ENCODE measurements at places on chromosomes 1 and 21.
A peak's percentile ranks its signal among the peaks of the same experiment; 100 is the strongest.

GRCh38 chr1:85372683-85373377 is 92.1 kb downstream of the DDAH1 start:
- no peak for DNase-seq

DNA sequence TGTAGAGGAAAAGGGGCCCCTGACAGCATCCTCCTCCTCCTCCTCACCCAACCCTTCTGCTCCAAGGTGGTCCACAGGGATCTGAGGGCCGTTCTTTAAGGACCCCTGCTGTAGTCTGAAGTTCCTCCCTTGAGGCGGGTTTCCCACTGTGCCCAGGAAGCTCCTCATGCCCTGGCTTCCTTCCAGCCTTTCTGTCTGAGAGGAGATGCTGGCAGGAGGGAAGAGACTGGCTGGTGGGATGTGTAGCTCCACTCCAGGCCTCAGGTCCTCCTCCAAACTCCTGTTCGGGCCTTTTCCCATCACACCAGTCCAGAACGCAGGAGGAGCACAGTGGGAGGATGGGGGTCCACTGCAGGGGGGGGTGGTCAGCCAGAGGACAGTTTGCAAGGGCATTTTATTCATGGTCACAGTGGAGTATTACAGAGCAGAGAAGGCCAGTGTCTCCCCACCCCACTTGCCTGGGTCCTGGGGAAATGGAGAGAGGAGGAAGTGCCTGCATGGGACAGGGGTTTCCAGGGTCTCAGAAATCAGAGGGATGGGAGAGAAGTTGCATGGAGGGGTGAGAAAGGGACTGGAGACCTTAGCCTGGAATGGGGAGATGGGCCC is 7.8 kb downstream of the ETV3L start:
- DNase-seq = no peak

- DNase-seq = no peak
These were observed 22.9 kb upstream of the COL18A1 start for GRCh38 chr21:45381865-45382696.

GRCh38 chr1:37028981-37029617 is 5.2 kb downstream of the GRIK3 start:
- no peak for DNase-seq

DNA sequence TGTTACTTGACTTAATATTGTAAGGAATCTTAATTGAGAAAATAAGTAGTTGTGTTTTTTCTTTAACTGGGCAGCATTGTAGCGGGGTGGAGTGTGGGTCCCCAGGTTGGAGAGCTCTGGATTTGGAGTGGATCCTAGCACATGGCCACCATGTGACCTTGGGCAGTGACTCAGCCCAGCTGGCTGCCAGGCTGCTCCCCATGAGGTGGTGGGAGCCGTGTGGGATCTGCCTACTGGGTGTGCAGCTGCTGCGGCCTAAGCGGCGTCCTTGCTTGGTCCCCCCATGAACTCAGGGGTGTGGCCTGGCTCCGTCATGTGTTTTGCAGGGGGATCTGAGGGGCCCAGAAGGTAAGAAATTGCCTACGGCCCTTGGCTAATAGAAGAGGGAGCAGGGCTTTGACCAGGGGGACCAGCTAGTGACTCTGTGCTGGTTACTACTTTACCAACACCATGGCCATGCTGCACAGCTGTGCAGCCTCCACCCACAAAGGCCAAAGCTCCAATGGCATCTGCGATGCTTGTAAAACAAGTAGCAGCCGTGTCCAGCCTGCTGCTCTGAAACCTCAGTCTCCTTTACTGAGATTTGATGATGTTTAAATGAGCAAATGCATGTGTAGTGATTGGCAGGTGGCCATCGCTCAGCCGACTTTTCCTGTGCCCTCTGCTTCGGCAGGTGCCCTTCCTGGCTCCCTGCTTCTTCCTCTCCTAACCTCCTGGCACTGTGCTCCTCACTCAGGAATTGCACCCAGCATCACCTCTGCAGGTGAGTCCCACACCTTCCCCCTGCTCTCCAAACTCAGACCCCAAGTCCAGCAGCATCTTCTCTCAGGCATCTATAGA is 68.3 kb downstream of the ADARB1 start:
- DNase-seq = no peak

GRCh38 chr1:76162254-76162653 is 87.7 kb downstream of the ST6GALNAC3 start:
- DNase-seq = no peak

DNA sequence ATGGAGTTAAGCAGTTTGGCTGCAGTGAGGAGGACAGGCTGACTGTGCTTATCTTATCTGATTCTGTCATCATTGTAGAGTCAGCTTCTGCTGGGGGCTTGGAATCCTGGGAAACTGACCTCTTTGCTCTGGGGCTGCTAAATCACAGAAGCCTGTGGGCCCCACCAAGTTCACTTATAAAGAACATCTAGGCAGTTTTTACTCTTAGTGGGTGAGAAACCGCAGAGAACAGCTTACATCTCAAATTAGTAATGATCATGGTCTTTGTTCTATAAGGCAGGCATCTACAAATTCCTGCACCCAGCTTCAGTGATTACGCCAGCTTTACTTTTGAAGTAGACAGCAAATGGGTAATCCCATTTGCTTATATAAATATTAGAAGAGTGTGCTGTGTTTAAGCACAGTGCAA is 75.7 kb downstream of the ZC3H11B start:
- no peak for DNase-seq

DNA sequence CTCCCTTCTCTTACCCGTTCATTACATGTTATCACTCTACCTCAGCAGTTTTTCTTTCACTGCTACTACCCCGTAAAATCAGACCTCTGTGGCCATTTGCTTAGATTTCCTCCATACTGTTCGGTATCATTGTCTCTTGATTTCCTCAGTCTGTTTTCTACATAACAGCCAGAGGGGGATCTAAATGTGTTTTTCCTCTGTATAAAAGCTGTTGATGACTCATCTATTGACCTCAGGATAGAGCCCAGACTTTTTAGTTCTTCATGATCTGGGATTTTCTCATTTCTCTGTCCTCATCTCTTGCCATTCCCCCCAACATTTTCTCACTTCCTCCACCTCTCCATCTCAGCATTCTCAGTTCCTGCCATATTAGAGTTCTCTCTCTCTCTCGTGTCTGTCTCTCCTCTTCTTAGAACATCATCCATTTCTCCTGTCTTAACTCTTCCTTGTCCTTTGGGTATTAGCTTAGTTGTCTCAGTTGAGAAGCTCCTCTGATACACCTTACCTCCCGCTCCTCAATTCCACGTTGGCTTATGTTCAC is 10.5 kb downstream of the OTUD3 start:
- DNase-seq = no peak

DNA sequence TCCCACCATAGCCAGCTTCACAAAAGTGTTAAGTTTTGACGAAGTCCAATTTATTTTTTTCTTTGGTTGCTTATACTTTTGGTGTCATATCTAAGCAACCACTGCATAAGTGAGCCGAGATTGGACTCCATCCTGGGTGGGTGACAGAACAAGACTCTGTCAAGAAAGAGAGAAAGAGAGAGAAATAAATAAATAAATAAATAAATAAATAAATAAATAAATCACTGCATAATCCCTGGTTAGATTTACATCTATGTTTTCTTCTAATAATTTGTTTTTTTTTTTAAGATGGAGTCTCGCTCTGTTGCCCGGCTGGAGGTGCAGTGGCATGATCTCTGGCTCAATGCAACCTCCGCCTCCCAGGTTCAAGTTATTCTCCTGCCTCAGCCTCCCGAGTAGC is 18.3 kb upstream of the ZFYVE9 start:
- DNase-seq = no peak

DNA sequence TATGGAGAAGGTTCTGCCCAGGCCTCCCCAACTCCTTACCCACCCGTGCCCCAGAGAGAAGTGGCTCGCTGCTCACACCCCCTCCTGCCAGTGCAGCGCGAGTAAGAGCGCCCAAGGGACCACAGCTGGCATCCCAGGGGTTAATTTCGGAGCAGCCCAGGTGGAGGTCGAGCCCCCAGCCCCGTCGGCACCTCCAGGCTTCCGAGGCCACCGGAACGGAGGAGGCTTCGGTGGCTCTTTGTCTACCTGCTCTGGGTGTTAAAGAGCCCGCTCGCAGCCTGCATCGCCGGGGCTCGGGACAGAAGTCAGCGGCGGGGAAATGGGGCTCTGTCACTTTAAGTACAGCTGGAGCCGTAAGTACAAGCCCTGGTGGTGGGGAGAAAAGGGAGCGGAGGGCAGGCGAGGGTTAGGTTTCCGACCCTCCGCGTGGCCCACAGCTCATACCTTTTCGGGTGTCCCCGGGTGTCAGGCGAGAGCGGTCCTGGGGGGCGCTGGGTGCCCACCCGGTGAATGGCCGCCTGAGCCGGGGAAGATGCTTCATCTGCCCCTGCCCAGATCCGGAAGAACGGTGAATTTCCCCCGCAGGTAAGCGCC is 89.4 kb upstream of the IPO9 start:
- DNase-seq = peak; percentile 67

GRCh38 chr1:226656601-226657277 is 82.3 kb downstream of the ITPKB start:
- peak; percentile 43 for DNase-seq

DNA sequence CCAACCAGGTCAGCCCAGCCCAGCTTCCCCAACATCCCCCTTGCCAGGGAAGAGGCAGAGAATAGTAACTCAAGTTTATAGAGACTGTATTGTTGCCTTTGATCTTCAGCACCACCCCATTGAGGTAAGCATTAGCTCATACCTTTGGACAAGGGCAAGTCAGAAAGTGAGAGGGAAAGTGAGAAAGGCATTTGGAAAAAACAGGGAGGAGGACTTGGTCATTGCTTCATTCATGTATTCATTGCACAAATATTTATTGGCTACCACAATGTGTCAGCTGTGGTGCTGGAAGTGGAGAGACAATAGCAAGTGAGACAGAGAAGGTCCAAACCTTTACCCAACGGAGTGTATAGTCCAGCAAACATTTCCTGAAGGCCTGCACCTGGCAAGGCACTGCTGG is 561.2 kb downstream of the KIF26B start:
- no peak for DNase-seq

DNA sequence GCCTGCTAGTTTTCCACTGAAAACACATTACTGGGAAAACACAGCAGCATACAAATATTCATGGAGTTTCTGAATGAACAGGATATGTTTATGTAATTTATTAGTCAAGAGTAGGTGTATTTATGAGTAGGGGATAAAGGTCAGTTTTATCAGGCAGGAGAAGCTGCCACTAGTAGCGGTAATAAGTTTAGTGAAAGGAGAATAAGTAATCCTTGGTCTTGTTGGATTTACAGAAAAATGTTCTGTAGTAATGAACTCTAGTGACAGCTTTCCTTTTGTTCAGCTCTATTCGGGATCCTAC is 1.2 kb downstream of the MAST2 start:
- DNase-seq = no peak

DNA sequence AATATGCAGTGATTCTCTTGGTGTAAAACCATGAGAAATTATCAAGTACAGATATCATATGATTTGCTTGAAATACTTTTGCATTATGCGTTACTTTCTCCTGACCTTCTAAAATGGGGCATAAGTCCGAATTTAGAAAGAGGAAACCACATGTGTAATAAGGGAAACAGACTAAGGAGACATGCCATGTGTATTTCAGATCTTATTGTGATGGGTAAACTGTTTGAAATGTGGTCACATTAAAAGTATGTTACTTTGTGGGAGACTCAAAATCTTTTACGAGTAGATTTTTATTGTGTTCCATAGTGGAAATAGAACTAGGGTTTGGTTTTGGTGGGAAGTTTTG is 173.0 kb downstream of the NFIA start:
- DNase-seq = no peak

DNA sequence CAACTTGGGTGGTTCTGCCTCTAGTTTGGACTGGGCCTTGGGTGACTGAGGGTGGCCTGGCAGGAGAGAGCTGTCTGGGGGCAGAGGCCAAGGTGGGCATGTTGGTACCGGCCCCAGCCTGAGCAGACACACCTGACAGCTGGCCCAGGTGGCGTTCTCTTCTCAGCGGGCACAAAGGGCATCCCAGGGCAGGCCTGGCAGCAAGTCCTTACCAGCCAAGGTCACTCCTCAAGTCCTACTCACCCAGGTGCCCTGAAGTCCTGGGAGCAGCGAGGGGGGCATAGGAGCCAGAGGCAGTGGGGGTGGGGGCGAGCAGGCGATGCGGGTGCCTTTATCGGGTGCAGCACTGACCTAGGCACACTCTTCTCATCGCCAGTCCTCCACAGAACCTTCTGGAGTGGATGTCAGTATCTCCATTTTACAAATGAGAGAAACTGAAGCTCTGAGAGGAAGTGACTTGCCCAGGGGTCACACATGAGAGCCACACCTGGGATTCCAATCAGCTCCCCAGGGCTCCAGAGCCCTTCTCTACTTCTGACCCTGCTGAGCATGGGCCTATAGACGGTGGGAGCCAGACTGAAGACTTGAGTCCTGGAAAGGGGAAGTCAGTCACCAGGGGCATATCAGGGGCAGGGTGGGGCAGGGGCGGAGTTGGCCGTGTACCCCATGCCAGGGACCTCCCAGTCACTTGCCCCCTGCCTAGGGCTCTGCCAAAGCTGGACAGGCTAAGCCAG is 587 bp upstream of the SLC25A34 start:
- no peak for DNase-seq

GRCh38 chr21:37565530-37566223 is 199.1 kb downstream of the DYRK1A start:
- no peak for DNase-seq

GRCh38 chr1:22101199-22101598 is 41.7 kb downstream of the WNT4 start:
- DNase-seq = no peak

GRCh38 chr1:11039351-11040104 is 7.5 kb downstream of the MASP2 start:
- no peak for DNase-seq

DNA sequence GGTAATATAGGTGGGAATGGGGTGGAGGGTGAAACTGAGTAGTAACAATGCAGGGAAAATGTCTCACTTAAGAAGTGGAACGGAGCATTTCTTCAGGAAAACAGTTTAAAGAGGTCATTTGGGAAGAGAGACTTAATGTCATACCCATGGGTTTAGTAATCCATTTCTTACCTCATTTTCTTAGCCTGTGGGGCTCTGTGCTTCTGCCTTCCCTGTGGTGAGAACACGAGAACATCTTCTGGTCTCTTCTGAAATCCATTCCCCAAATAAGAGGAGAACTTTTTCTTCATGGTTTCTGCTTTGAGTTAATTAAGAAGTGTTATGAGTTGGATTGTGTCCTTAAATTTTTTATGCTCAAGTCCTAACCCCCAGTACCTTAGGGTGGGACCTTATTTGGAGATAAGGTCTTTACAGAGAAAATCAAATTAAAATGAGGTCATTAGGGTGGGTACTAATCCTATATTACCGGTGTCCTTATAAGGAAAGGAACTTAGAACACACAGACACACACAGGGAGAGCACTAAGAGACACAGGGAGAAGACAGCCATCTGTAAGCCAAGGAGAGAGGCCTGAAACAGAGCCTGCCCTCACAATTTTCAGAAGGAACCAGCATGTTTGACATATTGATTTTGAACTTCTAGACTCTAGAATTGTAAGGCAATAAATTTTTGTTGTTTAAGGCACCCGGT is 5.4 kb downstream of the CCDC190 start:
- no peak for DNase-seq

Measured in thyroid gland (tissue), 4 donors.